NB4 (cell line): ENCODE measurements at places on chromosomes 1 and 21.
A peak's percentile ranks its signal among the peaks of the same experiment; 100 is the strongest.

GRCh38 chr1:243229526-243229925, 25.6 kb downstream of the CEP170 start:
- no peak for DNase-seq

DNA sequence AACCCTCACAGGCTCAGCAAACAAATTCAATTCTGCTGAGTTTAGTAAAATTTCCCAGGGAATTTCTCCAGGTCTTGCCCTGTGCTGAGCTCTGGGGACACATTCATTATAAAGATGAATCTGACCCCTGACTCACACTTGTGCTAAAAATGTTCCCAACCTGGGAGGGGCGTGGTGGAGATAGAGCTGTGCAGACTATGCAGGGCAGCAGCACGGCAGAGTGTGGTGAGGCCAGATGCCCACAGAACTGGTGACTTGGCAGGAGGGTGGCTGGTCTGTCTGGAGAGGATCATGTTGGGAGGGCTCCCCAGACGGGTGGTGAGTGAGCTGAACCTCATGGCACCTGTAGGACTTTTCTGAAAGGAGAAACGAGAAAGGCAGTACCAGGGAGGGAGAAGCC, 31.6 kb downstream of the FAAH start:
- no peak for DNase-seq

GRCh38 chr21:39588884-39589283, 23.9 kb upstream of the B3GALT5 start:
- DNase-seq = no peak

GRCh38 chr1:32073299-32074229, 825 bp downstream of the TMEM39B start:
- no peak for DNase-seq

GRCh38 chr1:48530727-48531351, 58.8 kb upstream of the SPATA6 start:
- peak; percentile 67 for DNase-seq

DNA sequence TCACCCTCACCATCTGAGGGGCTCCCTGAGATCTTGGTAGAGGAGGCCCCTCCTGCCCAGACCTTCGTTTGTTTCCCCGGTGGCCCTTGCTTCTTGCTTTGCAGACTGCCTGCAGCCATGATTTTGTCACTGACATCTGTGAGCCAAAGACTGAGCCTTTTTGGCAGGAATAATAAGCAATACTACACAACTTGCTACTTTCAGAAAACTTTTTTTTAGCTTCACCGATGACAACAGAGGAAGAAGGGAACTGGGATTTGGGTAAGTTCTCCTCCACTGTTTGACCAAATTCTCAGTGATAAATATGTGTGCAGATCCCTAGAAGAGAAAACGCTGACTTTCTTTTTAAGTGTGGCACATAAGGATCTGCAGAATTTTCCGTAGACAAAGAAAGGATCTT, 11.7 kb upstream of the CD101 start:
- DNase-seq = no peak

DNA sequence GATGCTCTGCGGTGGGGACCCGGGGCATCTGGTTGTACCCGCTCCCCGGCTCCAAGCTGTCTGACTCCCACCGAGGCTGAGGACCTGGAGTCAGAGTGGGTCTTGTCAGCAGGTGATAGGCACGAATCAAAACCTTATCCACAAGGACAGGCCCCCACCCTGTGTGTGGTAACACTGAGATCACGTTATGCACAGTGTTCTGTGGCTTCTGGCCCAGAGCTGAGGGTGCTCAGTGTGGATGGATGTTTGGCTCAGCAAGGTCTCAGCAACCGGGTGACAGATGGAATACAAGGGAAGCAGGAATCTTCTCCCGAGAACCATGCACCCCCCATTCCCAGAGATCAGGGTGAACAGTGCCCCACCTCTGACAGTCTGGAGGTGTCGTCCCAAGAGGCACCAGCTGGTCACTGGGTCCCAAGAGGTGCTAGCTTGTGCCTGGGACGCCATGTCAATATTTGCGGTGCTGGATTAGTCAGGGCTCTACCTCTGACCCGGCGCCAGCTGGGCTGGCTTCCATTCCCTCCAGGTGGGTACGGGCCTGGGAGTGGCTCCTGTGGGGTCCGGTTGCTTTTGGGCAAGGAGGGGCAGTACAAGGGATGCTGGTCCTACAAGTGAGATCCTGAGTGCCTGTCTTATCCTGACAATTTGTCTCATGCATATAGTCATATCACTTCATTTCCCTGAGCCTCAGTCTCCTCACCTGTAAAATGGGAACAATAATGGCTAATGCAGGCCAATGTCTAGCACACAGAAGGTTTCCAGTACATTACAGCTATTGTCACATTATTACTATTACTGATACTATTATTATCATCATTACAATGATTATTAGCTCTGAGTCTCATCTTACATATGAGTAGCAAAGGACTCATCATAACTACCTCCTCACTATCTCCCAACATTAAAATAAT, 957 bp downstream of the CAPN9 start:
- DNase-seq = no peak

DNA sequence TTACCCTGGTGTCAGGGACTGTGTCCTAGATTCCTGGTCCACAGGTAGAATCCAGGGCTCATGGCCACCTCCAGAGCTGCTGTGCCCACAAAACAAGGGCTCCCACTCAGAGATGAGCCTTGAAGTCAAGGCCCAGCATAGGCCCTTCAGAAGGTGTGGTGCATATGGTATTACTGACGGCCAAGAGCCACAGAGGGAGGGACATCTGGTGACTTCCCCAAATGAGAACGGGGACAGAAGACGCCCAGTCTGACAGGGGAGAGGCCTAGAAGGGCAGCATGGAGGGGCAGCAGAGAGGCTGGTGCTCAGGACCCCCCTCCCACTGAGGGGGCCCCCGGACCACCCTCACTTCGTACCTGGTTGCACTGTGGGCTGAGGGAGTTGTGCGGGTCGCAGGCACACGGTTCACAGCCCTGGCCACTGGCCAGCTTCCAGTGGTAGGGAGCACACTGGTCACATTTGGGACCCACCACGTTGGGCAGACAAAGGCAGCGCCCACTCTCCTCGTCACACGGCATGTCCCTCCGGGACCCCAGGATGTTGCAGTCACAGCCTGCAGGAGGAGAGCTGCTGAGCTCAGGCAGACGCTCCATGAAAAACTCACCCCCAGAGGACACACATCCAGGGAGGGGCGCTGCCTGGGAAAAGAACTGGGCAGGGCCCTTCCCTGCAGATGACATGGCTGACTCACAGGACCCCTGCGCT, 25.0 kb downstream of the LAMB3 start:
- DNase-seq = peak; percentile 32
